ENCODE measurements at places on chromosomes 2 and 18.

DNA sequence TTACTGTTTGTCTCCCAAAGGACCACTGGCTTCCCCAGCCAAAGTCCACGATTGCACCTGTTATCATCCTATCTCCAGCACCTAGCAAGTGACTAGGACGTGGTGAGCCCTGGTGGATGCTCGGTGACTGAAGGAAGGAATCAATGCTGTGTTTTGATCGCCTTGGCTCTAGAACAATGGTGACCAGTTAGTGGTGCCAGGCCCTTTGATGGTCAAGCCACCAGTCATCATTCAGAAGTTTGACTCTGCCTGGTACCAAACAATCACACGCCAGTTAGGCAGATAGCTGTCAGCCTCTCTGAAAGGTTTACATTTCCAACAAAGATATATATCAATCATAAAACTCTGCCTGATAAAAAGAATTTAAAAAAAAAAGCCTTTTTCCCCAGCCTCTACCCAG is 244.1 kb downstream of the SH3BP4 start:
- DNase-seq = no peak

DNA sequence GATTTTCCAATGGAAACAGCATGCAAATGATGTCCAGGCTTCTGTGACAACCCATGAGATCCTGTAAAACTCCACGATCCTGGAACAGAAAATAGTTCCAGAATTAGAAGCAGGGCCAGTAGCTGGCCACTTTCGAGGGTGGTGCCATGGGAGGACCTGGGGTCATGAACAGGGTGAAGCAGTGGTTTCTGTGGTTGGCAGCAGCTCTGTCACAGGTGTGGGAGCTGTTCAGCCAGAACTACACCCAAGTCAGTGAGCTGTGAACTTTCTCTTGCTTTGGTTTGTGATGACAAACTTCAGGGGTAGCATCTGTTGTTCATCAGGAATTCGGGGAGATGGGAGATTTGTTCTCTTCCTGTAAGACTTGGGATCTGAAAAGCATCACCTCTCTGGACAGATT is 314.4 kb upstream of the NT5C1B start:
- no peak for DNase-seq

DNA sequence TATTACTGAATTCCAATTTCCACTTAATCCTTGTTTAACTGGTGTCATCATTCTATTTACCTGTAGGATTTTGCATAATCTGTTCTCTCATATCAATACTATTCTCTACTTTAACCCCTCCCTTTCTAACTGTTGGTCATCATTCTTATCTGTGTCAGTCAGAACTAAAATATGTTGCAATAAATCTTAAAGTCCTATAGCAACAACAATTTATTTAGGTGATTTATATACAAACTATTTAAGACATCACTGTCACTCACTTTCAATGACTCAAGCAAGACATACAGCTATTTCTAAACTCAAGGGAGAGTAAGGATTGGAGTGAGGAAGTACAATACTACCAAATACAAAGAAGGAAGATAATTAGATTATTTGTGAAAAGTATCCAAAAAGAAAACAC is 740.4 kb downstream of the DSC3 start:
- DNase-seq = no peak

DNA sequence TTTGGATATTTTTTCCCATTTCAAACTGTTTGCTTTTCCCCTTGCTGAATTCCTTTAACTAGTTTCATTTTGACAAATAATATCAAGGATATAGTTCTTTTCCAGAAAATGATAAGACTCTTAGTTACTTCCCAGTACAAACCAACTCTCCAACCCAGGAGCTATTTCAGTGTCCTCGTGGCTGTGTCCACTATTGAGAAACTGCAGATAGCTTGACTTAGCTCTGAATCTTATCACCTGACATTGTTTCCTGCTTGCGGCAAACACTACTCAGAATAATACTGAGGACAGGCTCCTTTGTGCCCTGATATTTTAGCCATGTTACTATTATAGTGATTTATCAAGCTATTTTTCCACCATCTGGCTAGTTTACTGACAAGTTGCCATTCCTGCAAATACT is 74.6 kb downstream of the KLF7 start:
- no peak for DNase-seq

GRCh38 chr2:168427451-168427850 is 28.6 kb upstream of the CERS6 start:
- no peak for DNase-seq

DNA sequence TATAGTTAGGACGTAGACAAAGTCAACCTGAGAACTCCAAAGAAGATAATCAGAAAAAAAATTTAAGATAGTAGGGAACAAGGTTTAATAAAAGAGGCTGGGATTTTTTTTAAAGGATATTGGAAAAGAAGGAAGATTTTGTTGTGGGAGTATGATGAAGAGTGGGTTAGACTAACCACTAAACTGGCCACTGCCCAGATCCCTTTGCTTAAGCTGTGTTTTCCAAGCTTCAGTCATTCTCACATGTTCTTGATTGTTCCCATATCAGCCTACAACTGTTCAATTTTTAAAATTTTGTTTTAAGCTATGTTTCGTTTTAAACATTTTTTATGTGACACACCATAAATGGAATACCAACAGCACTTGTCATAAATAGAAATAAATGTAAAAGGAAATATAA is 284.5 kb upstream of the MMADHC start:
- DNase-seq = no peak

DNA sequence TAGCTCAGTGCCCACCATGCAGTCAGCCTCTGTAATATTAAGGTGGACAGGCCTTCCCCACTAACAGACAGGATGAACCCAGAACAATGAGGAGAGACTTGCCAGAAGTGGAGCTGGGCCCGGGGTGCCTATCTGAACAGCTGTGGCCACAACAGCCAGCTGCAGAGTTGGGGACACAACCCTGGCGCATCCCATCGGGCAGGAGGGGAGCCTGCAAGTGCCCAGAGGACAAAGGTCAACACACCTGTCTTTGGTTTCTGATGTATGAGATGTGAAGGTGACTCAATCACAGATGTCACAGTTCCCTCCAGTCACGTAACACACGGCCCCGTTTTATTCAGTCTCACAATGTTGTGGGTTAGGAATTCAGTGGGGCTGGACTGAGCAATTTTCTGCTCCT is 48.2 kb upstream of the TAF1B start:
- DNase-seq = no peak

- no peak for DNase-seq
Measured at GRCh38 chr18:424071-424661, 76.3 kb downstream of the COLEC12 start.

DNA sequence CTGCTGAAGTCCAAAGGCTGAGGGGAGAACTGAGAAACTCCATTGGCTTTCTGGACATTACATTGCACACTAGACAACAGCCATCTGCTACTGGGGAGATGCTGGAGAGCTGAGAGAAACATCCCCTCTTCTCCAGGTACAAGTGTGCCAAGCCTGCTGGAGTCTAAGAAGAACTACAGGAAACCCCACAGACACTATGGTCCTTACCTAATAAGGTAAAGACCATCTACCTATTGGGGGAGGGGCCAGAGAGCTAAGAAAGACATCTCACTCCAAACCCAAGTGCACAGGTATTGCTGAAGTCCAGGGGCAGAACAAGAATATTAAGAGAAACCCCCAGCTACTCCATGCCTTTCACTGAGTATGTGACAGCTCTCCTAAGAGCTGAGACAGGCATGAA is 338.7 kb upstream of the NCKAP5 start:
- no peak for DNase-seq

DNA sequence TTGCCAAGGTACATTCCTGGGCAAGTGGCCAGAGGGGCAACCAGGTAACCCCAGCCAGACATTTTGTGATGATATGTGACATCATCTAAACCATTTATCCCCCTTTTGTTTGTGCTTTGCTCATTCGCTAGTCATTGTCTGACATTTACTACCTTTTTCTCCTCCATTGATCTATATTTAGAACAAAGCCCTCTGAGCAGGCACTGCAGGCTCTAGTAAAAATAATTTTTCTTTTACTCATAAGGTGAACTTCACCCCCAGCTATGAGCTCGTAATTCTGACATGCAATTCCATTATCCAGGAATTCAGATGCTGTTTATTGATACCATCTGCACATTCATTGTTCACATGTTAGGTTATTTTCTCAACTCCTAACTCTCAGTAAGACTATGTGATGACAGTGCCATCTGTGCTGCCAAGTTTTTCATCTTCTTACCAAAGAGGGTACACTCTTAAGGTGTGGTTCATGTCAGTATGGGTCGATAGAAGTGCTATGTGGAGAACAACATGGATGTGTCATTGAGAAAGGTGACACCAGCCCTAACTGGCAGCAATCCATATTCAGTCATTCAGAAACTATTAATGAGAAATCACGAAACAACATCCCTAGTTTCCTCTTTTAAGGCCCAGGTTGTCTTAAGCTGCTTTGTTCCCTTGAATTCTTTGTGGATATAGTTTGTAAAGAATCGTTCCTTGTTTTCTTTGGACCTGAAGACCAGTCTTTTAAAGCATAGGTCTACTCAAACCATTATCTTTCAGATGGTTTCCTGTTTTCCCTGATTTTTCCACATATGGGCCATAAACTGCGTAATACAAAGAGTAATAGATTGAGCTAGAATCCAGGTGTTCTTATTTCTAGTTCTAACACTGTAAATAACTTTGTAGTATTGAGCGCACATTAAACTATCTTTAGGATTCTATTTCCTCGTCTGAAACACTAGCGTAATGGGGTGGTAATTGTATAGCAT is 978.1 kb upstream of the CDH2 start:
- DNase-seq = no peak

DNA sequence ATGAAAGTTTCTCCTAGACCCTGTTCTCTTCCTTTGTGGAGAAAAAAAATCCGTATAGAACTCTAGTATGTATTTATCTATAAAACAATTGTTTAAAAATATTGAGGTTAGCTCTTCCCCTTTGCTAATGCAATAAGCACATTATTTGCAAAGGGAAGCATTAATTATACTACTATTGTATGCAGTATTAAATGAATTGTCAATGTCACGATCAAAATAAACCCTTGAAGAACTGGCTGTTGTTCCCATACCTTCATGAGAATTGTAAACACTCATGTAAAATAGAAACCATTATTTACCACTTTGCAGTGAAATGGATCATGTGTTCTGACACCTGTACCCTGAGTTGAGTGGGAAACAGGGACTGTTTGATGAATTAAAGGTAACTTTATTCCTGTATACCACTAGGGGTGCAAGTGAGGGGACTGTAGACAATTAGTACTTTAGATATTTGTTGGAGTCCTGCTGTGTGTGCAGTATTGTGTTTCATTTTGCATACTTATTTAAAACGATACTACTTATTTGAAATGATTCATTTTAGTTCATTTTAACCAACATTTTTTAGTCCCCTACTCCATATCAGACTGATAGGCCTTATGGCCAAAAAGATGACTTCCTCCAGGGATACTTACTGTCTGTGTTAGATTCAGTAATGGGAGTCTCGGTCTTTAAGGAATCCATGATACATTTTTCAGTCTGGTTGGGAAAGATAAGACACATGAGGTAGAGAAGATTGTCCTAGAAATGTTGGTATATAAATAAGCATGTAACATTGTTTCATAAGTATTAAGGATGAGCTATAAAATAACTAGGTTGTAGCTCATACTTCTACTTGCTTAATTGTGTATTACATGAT is 7.9 kb downstream of the PKP4 start:
- DNase-seq = no peak

DNA sequence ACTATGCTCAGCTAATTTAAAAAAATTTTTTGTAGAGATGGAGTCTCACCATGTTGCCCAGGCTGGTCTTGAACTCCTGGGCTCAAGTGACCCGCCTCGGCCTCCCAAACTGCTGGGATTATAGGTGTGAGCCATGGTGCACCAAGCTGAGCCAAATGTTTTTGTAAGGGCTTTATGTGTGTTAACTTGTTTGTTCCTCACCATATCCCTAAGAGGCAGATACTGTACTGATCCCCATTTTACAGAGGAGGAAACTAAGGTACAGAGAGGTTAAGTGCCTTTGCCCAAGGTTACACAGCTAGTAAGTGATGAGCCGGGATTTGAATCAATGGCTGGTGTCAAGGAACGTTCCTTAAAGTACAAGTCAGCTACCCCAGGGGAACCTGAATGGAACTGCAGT is 85.3 kb upstream of the KLF7 start:
- DNase-seq = no peak

DNA sequence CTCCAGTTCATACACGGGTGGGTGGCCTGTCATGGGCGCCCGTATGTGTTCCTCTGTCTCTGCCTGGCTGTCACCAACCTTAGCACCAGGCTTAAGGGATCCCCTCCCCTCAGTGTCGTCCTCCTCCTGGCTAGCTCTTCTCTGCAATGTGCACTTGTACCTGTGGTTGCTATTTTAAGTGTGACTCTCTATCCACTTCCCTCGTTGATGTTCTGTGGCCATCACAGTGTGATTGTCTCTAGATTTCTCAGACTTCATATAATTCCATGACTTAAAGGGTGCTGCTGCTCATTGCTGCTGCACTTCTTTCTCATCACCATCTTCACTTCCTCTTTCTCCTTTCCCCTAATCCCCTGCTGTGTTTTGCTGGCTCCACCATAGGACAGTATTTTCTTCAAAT is 143.4 kb downstream of the EML6 start:
- DNase-seq = no peak

DNA sequence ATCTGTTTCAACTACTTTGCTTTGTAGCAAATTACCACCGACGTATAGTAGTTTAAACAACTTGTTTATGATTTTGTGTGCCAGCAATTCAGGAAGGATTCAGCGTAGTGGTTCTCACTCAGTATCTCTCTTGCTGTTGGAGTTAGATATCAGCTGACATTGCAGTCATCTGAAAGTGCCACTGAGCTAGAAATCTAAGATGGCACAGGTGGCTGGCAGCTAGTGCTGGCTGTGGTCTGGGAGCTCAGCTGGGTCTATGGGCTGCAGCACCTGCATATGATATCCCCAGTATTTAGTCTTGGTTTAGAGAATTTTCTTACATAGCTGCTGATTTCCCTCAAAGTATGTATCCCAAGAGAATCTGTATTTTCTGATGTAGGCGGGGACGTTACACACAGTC is 235.6 kb downstream of the SCG2 start:
- DNase-seq = no peak

- no peak for DNase-seq
Measured at GRCh38 chr2:57376985-57377384, 669.6 kb upstream of the VRK2 start.

DNA sequence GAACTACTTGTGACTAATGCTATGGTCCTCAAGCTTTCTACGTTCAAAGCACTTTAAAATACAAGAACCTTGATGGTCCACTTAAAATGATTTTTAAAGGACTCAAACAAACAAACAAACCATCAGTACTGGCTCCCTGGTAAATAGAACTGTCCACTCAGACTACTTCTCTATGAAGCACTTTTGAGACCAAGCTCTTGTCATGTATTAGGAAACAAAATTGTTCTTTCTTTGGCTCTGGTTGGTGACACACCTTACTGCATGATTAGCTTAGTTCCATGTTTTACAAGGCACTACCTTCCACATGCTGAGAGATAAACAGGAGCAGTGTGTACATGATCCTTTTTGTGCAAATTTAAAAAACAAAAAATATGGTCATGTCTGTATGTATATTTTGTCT is 19.7 kb downstream of the DARS1 start:
- no peak for DNase-seq

- DNase-seq = peak; percentile 86
Measured at GRCh38 chr2:46967990-46968647, 52.5 kb upstream of the MCFD2 start.
